ENCODE measurements at places on chromosomes 7 and 10.

DNA sequence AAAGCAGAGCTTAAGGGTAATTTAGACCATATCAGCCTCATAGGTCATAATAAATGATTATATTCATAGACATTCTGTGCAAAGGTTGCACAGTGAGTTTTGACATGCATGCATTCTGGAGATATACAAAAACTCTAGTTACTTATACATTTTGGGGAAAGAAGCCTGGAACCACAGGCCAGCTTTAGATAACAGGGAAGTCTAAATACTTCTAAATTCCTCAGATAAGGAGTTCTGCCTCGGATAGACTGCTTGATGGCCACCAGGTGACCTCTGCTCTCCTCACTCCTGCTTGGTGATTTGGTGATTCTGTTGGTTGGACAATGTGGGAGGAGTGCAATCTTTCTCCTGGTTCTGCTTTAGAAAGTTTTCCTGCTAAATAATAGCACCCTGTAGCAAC lies 77.9 kb downstream of the SGMS1 start:
- DNase-seq: no peak

GRCh38 chr7:24346129-24346528 lies 62.1 kb downstream of the NPY start:
- no peak for DNase-seq

GRCh38 chr10:109914966-109915365 lies 8.3 kb downstream of the XPNPEP1 start:
- peak; percentile 66 for DNase-seq

GRCh38 chr10:46285966-46286620 lies 704 bp upstream of the ANTXRL start:
- DNase-seq: no peak

GRCh38 chr7:73968487-73968886 lies 59.5 kb upstream of the ELN start:
- no peak for DNase-seq

GRCh38 chr7:47119261-47119865 lies 462.5 kb downstream of the TNS3 start:
- DNase-seq: no peak

- DNase-seq: no peak
Measured at GRCh38 chr10:92003258-92003657, 79.7 kb downstream of the BTAF1 start.

DNA sequence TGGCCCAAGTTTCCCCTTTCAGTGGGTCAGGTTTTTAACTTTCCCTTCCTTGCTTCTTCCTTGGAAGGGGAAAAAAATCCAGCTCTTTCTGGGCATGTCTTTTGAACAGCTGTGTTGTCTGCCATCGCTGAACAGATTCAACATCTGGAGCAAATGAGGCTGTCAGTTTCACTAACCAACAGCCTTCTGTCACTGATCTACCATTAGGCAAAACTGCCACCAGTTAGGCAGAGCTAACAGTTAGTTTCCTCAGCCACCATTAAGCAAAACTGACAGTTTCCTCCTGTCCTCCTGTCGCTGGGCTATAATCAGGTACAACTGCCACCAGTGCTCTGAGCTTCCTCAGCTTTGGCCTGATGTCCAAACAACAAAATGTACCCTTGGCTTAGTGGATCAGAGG lies 81.9 kb downstream of the NPTX2 start:
- no peak for DNase-seq

GRCh38 chr10:69360485-69361302 lies 56.0 kb downstream of the TACR2 start:
- peak; percentile 66 for DNase-seq

- no peak for DNase-seq
Measured at GRCh38 chr7:70316745-70317144, 718.5 kb downstream of the AUTS2 start.

- no peak for DNase-seq
Measured at GRCh38 chr10:67793313-67793712, 44.7 kb downstream of the DNAJC12 start.

- DNase-seq: no peak
Measured at GRCh38 chr7:46286356-46286755, 365.3 kb upstream of the IGFBP3 start.

- DNase-seq: no peak
Measured at GRCh38 chr10:79946271-79947082, 2.4 kb downstream of the SFTPD start.

GRCh38 chr7:74501298-74501697 lies 47.6 kb downstream of the GTF2IRD1 start:
- DNase-seq: no peak

DNA sequence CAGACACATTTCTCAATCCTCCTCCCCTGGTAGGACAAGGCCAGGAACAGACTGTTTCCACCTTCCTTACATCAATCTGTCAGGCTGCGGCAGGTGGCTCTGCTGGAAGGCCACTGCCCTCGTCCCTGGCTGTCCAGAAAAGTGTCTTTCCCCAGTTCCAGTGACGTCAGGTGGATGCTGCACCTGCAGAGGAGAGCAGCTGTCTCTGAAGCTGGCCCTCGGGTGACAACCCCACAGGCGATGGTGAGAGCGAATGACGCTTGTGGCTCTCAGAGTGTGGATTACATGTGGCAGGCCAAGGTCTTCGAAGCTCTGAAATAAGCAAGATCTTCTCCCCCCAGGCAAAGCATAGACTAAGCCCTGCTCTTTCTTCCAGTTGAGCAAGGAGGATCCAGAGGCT lies 146.9 kb upstream of the RET start:
- DNase-seq: no peak

DNA sequence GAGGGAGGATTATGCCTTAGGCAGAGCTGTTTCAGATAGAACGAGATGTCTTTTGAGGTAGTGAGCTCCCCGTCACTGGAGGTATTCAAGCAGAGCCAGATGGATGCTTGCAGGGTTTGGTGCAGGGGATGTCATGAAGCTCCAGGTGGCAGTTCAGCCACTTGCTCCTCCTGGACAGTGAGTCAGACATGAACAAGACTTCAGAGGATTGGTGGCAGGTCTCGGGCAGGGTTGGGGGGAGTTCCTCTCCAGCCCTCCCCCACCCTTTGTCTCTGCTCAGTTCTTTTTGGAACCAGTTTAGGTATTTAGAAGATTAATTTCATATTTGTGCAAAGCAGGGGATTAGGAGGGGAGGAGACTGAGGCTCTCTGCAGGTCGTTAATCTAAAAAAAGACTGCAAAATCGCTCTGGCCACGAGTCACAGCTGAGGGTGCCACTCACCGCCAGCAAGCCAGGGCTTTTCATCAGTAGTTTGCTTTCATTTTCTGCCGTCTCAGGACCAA lies 21.5 kb upstream of the MYL10 start:
- DNase-seq: no peak

- DNase-seq: no peak
Measured at GRCh38 chr7:11332865-11333228, 359.2 kb downstream of the PHF14 start.

DNA sequence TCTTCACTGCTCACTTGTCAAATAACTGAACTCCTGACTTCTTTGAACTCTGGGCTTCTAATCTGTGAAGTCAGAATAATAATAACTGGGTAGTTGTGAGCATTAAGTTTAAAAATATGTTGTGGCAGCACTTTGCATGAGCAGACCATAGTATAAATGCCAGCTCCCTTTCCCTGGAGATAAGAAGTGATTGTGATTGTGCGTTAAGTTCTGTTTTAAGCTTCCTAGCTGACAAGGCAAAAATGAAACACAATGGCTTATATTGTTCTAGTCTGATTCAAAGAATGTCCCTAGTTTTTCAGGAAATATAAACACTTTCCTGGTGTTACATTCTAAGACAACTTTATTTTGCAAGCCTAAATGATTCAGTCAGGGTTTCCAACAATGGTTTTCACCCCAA lies 61.8 kb downstream of the PTPRE start:
- DNase-seq: no peak

DNA sequence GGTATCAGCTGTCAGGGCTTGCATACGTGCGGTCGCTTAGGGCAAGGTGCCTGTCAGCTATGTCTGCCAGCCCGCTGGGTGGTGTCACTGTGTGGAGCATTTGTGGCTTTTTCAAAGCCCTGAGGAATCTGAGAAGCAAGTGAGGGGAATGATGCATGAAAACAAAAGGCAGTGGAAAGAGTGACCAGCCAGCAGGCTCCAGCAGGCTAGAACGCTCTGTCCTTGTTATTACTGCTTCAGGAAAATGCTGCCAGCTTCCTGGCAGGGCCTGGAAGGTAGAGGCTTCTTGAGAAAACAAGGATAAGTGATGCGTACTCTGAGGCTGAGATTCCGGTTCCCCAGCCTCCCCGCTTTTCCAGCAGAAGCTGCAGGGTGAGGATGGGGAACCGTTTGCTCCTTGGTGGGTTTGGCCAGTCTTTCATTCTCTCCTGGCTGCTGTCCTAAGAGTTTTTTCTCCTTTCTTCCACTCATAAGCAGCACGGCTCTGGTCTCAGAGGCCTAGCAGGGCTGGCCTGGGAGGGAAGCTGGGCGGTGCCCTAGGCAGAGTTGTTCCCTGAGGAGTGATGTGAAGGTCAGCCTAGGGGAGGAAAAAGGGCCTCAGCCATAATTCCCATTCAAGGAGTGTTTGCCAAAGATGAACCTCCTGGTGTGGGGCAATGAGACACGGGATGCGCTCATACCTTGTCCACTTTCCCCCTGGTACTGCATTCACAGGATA lies 42.8 kb upstream of the MKLN1 start:
- DNase-seq: no peak

- no peak for DNase-seq
Measured at GRCh38 chr10:73910401-73910763, 550 bp upstream of the PLAU start.

GRCh38 chr7:117808341-117808757 lies 64.9 kb downstream of the CTTNBP2 start:
- DNase-seq: no peak

GRCh38 chr7:73353243-73353642 lies 25.3 kb downstream of the FKBP6 start:
- DNase-seq: no peak

DNA sequence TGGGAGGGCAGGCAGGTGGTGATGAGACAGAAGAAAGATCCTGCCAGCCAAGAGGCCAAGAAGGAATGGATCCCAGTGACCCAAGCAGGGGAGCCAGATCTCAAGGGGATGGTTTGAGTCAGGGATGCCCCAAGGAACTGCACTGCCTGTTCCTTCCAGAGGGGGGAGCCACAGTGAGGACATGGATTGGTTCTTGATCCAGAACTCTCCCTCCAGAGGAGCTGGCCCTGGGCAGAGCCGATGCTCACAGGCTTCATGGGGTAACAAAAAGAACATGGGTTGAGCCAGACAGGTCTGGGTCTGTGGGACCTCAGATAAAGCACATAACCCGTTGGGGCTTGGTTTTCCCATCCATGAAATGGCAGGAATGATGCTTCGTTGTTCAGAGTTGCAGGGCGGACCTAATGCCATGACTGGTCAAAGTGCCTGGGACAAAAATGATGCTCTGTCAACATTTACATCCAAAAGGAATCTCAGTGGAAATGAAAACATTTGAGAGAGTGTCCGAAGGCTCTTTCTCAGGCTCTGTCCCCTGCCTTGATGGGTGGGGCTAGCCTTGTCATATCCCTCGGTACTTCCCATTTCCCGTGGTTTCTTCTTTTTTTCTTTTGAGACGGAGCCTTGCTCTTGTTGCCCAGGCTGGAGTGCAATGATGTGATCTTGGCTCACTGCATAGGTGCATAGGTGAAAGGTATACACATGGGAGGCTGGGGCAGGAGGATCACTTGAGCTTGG lies 4.7 kb upstream of the DENND2A start:
- no peak for DNase-seq

DNA sequence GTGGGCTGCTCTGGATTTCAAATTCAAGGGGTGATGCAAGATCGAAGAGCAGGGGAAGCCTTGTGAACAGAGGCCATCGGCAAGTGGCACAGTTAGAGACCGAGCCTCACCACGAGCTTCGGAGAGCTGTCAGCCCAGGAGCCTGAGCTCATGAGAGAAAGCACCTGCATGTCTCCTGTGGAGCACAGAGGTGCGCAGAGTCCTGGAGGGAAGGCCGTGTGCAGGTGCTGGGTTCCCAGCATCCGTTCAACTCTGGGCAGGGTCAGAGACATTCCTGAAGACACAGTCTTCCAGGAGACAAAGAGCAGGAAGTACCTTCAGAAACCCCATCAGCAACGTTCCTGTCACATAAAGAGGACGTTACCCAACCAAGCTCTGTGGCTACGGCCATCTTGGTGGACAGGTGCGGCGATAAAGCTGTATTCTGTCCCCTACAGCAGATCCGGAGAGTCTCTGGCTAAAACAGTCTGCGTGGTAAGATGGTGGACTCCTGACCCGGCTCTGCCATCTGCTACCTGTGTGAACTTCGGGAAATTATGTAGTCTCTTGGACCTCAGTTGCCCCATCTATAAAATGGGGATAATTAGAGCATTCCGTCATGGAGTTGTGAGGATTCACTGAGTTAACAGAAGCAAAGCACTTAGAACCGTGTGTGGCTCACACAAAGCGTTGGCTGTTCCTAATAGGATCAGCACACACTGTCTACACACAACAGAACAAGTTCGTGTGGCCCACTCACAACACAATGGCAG lies 40.6 kb downstream of the NOD1 start:
- no peak for DNase-seq

- DNase-seq: no peak
Measured at GRCh38 chr7:140581411-140581810, 59.2 kb downstream of the DENND2A start.

DNA sequence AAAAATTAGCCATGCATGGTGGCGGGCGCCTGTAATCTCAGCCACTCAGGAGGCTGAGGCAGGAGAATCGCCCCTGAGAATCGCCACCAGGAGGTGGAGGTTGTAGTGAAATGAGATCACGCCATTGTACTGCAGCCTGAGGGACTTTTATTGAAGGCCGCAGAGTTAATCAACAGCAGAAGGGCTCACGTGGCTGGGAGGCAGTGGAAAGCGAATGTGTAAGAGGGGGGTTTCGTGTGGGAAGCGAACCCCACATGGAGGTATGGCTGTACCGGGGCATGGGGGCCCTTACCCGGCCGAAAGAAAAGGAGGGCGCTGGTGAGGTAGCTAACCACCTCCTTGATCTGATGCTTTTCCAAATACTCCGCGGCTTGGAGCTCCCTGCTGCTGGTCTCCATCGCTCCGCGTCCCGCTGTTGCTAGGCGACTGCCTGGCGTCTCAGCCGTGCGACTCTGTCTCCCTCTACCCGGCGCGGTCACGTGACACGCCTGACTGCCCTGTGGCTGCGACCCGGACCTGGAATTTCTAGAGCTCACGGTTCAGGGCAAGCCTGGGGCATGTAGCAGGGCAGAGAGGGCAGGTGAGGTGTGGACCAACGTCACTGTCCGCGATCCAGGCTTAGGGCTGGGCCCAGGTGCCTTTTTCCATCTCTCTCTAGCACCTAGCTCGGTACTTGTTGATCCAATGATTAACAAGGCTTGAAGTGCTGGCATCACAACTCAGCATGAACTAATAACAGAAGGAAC lies at the start of gene EFCAB10:
Gene EFCAB10 (minus strand): TSS at position 428 of the 746 bp plus-strand sequence. CDS start 30 bp downstream, at position 398.
- peak; percentile 47 for DNase-seq

DNA sequence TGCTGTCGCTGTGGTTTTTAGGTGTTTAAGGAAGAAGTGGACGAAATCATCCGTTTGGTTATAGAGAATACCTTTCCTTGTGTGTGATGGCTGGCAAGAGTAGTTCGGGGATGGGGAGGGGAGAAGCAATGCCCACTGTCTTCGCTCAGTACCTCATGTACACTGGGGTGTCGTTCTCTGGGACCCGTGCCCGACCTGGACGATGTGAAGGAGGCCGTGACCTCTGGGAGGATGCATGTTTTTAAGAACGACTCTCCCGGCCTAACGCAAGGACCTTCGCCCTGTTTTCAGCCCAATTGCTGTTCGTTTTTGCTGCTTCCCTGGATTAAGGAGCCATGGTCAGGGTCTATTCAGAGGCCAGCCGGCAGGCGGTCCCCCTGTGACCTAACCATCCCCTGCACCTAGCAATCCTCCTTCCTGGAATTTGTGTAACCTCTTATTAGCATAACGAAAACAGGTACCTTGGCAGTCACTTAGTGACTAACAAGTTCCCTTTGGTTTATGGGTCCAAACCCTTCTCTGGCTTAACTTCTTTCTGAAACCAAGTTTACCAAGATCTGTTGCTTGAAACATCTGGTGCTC lies 1.3 kb downstream of the NFE2L3 start:
- DNase-seq: no peak
